ENCODE measurements at places on chromosomes 11 and 22.

DNA sequence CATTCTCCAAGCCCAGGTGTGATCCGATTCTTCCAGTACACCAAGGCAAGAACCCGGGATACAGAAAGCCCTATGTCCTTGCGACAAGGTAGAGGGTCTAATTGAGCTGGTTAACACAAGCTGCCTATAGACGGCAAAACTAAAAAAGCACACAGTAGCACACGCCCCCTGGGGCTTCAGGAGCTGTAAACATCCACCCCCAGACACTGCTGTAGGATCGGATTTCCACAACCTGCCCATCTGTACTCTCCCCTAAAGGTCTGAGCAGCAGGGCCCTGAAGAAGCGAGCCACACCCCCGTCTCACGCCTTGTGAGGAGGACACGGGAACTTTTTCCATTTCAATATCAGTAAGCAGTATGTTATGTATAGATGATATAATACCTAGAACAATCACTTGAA is 624.7 kb downstream of the BUD13 start:
- DNase-seq: no peak

- no peak for DNase-seq
Observed at GRCh38 chr11:106914409-106914808, 103.9 kb downstream of the GUCY1A2 start.

DNA sequence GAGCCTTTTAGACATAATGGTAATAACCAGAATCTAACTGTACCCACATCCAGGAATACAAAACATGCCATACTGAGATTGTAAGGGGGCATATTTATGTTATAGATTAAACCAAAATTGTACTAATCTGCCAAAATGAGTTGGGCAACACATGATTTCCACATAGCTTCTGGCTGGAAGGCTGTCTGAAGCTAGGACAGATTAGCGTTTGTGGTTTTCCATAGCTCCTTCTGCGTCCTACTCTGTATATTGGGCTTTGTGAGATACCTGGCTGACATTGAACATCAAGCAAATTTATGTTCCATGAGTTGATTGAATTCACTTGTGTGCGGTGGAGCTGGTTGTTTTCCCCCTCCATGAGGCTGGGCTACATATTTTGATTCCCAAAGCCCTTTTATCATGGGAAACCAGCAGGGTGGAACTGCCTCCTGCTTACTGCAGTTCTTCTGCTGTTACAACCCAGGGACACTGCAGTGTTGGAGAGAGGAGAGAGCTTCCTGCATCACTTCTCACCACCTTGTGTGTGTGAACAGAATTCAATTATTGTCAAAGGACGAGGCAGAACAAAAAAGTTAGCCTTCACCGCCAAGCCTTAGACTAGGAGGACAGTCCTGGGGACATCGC is 114.9 kb downstream of the C11orf91 start:
- no peak for DNase-seq

- no peak for DNase-seq
Observed at GRCh38 chr11:27291954-27292636, 70.9 kb downstream of the CCDC34 start.

GRCh38 chr11:19025481-19026406 is 34.8 kb downstream of the MRGPRX2 start:
- no peak for DNase-seq

- DNase-seq: no peak
Observed at GRCh38 chr22:47121791-47122190, 359.3 kb downstream of the TBC1D22A start.

DNA sequence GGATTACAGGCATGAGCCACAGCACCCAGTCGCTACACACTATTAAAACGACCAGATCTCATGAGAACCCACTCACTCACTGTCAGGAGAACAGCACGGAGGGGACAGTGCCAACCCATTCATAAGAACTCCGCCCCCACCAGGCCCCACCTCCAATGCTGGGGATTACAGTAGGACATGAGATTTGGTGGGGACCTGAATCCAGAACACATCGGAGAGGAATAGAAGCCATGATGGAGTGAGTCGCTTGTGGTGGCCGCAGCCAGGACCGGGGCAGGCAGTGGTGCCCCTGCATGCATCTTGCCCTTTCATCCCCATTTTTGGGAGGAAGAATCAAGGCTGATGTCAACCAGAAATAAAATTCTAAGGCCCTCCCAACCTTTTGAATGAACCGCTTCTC is 8.7 kb downstream of the NADSYN1 start:
- DNase-seq: no peak

DNA sequence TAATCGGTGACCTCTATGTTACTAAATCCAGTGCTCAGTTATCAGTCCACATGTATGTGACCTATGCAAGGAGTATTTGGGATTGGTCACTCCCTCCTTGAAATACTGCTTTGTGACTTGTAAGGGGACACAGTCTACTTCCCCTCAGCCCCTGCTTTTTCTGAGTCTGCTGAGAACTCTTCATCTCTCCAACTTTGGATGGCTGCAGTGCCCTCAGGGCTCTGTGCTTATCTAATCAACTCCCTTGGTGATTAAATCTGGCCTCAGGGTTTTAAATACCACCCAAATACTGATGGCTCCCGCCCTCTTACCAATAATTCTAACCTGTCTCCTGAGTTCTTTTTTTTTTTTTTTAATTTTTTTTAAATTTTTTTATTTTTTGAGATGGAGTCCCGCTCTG is 40.2 kb downstream of the FAM118A start:
- no peak for DNase-seq

GRCh38 chr22:28398981-28399380 is 280.7 kb downstream of the TTC28 start:
- no peak for DNase-seq

GRCh38 chr11:46367244-46367915 is 14.1 kb upstream of the MDK start:
- peak; percentile 64 for DNase-seq

DNA sequence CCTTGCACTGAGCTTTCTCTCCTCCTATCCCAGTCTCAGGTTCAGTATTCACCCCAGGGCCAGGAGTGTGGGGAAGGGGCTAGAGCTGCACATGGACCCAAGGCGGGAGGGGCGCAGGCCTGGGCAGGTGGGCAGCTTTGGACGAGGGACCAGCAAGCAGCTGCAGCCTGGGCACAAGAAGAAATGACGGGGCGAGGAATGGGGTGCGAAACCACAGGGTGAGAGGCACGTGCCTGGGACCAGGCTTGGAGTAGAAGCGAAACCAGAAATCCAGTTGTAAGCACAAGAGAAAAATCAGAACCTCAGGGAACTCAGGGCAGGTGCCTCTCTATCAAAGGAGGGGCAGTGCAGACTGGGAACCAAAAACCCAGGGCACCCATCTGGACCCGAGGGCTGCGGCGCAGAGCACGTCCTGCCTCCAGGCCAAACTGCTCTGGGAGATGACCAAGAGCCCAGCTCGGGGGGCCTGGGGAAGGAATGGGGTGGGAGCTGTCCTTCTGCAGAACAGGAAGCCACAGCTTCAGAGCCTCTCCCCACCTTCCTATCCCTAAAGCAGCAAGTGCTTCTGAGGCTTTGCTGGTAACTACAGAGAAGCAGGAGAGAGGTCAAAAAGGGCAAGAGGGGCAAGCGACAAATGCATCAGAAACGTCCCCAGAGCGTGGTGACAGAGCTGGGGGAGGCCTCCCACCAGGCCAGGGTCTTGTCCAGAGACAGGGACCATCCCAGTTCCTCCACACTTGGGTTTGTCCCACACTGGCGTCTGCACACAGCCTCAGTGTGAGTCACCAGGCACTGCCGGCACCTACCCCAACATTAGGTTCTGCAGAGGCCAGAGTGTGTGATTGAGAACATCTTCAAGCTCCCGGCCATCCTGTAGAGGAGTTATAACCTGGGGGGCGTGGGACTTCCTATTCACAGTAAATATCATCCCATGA is 18.3 kb upstream of the TMPRSS4 start:
- no peak for DNase-seq

DNA sequence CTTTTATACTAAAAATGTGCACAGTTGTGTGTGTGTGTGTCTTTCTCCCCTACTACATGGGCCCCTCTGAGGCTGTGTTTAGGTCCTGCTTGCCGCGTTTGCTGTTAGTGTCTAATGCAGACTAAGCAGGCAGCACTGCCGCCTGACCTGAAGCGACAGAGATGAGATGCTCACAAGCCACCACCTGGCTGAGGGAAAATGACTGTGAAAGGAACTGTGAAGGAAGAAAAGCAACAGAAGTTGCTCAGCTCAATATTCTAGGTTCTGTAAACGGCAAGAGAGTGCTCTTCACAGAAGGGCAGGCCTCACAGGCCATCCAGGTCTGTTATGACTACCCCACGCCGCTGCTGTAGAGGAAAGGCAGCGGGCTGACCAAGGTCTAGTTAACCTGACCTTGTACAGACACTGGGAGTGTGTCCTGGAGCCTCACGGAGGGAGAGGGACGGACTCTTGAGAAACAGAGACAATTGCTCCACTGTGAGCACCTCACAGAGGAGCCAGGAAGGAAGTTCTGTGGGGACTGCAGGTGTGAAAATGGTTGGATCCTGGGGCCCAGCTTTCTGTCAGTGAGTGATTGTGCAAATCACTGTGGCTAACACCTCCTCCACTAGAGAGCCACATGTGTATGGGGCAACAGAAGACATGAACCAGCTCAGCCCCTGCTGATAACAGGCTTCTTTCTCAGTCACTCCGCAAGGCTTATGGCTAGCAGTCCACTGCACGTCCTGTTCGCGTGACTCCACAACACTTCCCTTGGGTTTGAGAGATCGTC is 31.3 kb upstream of the YPEL1 start:
- no peak for DNase-seq

GRCh38 chr11:13207665-13208594 is 69.7 kb upstream of the BMAL1 start:
- peak; percentile 48 for DNase-seq

- no peak for DNase-seq
Observed at GRCh38 chr11:132024587-132025295, 654.3 kb downstream of the NTM start.

- DNase-seq: no peak
Observed at GRCh38 chr22:50640857-50641647, 13.1 kb upstream of the ARSA start.

- DNase-seq: no peak
Observed at GRCh38 chr11:36447514-36447913, 62.6 kb downstream of the TRAF6 start.

- DNase-seq: no peak
Observed at GRCh38 chr11:117096201-117096991, 1.8 kb downstream of the SIK3 start.

GRCh38 chr22:47626428-47627390 is 864.3 kb downstream of the TBC1D22A start:
- no peak for DNase-seq

DNA sequence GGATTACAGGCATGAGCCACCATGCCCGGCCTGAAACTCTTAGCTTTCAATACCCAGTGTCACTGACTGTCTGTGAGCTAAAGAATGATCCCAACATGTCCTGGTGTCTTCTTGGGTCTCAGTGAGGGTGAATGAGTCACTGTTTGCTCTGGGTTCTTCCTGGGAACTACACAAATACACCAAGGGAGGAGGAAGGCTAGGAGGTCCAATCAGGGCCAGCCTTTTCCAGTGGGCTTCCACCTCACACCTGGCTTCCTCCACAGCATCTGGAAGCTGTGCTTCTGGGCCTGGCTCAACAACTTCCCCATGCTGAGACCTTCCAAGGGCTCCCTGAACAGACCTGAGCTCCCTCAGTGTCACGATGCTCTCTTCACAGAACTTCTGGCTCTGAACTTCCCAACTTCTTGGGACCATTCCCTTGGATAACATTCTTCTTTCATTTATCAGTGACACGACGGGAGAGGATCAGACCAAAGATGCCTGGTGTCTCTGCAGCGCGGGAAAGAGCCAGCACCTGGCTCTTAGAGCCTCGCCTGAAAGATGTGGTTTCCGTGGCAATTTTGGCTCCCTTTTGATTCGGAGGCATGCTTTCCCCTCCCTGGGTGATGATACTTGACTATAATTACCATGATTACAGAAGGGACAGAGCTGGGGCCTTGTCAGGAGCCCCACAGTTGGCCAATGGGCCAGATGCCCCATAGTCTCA is 22.3 kb upstream of the CHRM4 start:
- no peak for DNase-seq

DNA sequence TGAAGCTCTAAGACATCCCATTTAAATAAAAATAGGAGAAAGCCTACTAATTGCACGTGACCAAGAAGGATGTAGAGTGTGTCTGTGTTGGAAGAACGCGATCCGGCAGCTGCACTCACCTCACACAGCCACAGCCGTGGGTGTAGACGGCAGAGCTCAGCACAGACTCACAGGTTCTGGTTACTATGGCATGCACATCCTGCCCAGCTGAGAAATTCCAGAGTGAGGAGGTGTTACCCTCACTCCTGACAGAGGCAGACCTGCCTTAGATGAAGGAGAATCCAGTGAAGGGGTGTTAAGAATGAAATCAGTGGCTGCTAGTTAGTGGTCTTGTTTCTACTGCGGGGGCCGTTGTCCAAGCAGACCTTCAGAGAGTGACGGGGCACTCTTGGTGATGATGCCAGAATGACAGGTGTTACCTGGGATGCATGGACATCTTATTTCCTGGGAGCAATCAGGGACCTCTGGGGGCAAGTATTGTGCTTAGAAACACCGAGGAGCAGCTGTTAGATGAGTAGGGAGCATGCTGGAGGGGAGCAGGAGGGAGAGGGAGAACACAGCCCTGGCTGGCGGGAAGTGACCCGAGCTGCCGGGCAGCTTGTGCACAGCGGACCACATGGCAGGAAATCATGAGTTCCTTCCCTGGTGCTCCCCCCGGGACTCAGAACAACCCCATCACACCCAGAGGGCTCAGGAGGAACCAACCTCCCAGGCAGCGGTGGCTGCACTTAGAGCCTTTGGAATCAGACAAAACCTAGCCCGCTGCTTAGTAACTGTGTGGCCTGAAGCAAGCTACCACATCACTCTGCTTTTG is 12.3 kb downstream of the KCNJ5 start:
- DNase-seq: no peak

DNA sequence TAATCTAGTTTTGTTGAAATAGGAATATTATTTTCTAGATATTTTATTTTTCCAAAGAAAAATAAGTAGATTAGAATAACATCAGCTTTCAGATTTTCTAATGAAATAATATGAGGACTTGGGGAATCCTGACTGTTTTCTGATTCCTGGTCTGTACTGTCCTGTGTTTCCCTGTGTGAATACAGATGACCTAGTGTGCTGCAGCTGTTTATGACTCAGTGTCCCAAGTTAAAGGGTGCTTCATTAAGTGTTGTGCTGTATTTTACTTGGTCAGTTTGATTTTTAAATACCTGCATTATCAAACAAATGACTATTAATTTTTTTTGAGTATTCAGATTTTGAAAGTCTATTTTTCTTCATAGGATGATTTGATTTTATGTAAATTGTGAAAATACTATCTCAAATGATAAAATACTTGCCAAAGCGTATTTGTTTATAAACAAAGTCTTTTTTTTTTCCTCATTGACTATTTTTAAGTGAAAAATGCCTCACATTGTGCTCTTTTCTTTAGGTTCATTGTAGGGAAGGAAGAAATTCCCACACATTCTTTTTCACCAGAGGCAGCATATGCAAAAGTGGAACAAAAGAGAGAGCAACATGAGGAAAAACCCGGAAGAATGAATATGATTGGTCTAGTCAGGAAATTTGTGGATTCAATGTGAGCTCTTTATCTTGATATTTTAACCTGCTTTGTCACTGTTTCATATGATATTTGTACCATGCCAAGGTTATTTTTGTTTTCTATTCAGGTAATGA is 264.2 kb downstream of the TMEM135 start:
- no peak for DNase-seq
